ENCODE measurements at places on chromosomes 7 and 10.

DNA sequence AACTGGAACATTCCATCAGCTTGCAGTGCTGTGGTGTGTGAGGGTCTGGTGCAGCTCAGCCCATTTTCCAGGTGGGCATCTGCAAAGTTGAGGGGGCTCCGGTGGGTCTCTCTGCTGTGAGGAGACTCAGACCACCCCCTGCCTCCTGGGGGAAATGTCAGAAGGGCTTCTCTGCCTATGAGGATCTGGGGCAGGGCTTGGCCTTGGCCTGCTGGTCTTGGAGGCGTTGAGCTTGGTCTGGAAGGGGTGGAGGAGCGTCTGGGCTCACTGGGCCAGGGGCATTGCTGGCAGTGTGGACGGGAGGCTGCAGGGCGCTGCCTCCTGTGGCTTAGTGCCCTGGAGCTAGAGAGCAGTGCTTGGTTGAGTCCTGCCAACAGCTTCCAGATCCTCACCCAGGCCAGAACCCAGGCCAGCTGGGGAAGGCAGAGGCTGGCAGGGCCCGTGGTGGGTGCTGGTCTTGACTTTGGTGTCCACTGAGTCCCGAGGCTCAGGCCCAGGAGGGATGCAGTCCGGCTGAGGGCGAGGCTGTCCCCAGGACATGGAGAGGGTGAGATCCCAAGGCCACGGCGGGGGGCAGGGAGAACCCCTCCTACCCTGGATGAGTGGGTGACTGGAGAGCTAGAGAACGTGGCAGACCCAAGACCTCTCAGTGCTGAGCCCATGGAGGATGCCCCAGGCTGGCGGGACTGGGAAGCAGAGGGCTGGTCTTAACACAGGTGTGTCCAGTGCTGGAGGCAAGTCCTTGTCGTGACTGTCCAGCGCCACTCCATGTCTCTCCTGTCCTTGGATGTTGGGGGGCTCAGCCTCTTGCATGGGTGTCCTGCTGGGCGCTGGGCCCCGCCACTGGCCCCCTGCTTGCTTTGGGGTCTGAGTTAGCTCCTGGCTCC, 2.8 kb downstream of the SPRN start:
- no peak for DNase-seq

DNA sequence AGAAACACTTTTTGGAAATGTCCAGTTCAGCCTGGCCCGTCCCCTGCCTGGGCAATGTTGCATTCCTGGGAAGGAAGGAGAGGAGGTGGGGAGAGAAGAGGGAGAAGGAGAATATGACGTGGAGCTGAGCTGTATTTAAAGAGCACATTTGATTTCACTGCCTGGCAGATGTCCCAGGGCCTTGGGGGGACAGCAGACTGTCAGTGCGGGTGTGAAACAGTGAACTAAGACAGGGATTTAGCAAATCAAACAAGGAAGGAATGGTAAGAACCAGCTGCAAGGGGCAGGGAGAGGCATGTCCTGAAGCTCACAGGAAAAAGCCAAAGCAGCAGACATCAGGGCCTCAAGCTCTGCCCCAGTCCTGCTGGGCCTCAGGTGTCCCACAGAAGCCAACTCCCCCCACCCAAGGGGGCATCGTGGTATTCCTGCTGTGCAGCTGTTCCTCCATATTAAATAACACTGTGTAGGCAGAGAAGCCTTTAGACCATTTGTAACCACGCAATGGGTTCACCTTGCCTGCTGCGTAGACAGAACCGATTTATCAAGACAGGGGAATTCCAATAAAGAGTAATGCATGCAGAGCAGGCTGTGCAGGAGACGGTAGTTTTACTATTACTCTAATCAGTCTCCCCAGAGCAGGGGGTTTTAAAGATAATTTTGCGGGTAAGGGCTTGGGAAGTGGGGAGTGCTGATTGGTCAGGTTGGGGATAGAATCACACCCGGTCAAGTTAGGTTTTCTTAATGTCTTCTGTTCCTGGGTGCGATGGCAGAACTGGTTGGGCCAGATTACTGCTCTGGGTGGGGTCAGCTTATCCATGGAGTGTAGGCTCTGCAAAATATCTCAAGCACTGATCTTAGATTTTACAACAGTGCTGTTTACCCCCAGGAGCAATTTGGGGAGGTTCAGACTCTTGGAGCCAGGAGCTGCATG, 18.3 kb downstream of the LEP start:
- DNase-seq = no peak

DNA sequence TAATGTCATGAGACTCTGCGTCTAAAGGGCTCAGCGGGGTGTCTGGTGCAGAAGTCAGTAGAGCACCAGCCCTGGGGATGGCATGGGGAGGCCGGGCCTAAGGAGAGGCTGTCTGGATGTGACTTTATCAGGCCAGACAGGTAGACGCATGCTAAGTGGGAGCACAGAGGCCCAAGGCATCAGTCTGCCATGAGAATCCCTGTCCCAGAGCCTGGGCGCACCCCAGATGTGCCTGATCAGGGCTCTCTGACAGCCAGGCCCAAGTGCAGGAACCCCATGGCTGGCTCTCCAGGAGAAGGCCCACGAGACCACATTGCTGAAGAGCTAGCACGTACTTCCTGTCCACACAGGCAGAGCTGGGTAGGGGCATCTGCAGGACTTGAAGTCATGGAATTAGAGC, 48.0 kb upstream of the CPXM2 start:
- DNase-seq = no peak

DNA sequence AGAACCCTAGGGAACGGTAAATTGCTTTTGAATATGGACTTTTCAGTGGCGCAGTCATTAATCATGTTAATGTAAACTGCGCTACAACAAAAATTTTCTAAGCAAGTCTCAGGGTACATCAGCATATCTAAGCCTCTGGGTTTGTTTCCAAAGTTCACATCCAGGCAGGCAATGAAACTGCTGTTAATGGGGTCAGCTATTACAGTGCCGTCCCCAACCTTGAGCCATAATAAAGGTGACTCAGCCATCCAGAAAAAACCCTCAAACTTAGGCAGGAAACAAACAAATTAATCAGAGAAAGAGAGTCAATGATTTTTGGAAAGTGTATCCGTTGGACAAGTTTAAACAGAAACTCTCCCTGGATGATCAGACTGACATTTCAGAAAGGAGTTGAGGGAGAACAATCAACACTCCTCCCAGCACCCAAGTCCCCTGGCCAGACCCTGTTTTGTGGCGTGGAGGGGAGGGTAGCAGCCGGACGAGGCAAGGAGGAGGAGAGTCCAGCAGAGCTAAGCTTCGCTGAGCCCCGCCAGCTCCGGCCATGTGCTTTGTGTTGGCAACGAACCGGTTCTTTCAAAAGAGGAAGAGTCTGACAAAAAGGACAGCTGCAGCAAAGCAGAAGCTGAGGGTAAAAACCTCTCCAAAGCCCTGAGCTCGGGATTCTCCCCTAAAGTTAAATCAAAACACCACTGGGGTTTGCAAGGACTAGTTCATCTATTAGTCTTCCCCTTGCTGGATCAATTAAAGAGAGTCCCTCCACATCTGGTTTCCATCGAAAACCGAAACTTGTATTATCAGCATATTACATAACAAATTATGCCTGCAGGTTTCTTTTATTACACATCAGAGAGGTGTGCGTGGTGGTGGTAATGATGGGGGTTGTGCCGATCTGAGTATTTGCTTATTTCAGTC, 3.6 kb downstream of the FAM53B start:
- no peak for DNase-seq

GRCh38 chr7:92641921-92642511, 51.8 kb upstream of the FAM133B start:
- DNase-seq = no peak

DNA sequence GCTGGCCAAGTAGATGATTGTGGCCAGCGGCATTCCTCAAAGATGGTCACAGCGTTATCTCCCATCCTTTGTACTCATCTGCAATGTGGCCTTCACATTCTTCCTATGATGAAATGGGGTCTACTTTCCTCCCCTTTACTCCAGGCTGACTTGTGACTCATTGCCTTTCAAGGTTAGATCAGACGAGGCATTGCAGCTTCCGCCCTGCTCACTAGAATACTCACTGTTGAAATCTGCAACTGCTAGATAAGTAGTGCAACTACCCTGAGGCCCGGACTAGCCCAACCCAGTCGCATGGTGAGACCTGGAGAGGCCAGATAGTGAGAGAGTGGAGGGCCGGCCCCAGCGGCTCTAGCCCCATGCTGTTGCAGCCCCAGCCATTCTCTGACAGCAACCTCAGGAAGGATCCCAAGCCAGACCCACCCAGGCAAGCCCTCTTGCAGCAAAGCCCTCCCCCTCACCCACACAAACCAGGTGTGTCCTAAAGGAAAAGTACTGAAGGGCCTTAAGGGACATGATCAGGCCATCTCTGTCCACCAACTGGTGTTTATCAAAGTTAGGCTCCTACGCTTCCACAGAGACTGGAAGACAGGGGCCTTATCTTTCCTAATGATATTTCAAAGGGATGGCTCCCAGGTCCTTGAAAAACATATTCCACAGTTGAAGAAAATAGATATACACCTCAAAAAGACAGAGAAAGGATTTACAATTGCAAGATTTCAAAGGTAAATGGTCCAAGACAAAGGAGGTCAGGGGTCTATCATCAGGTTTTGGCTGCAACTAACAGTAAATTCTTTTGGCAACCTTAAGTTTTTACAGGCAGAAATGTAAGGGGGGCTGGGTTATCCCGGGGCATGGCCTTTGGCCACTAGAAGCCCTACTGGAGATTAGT, 107.2 kb upstream of the TRIM24 start:
- no peak for DNase-seq

GRCh38 chr7:142063551-142064442, 47.7 kb upstream of the MGAM2 start:
- no peak for DNase-seq

Data from NCI-H1417 treated with DMSO at 0.1 percent for 48 hours (cell line).